Uterus (tissue), 4 donors: ENCODE measurements at places on chromosomes 2 and 18.

- no peak for DNase-seq
Observed at GRCh38 chr18:4256766-4257417, 198.2 kb downstream of the DLGAP1 start.

- DNase-seq, result no peak
Observed at GRCh38 chr2:102365763-102366162, 10.2 kb downstream of the IL18R1 start.

GRCh38 chr2:233801357-233802131, 23.4 kb downstream of the MROH2A start:
- no peak for DNase-seq

DNA sequence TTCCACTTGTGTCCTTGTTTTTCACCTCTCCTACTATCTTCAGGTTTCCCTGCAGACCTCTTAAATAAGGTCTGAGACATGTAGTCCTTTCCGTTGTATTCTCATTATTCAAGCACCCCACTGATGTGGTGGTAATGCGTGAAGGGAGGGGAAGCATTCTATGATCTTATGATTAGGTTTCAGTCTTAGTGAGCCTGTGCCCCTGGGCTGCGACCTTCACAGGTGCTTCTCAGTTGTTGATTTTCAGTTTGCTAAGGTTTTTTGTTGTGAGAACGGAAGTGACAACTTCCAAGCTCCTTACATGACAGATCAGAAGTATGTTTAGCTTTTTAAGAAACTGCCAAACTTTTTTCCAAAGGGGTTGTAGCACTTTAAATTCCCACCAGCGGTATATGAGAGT, 41.3 kb downstream of the VPS54 start:
- no peak for DNase-seq

DNA sequence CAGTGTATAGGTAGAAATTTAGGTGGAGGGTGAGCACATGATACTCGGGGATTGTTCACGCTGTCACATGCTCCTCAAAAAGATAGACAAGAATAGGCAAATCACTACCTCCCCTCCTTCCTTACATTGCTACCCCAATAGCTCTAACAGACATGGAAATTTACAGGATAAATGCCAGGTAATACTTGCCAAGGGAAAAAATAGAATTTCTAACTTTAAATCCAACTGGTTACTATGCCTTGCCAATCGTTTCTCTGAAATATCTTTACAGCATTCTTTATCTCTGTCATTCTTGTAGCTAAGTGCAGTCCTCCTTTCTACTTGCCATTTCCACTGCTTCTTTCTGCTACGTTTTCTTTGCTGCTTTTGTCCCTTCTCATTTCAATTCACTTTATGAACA, 339.8 kb upstream of the ZEB2 start:
- no peak for DNase-seq

DNA sequence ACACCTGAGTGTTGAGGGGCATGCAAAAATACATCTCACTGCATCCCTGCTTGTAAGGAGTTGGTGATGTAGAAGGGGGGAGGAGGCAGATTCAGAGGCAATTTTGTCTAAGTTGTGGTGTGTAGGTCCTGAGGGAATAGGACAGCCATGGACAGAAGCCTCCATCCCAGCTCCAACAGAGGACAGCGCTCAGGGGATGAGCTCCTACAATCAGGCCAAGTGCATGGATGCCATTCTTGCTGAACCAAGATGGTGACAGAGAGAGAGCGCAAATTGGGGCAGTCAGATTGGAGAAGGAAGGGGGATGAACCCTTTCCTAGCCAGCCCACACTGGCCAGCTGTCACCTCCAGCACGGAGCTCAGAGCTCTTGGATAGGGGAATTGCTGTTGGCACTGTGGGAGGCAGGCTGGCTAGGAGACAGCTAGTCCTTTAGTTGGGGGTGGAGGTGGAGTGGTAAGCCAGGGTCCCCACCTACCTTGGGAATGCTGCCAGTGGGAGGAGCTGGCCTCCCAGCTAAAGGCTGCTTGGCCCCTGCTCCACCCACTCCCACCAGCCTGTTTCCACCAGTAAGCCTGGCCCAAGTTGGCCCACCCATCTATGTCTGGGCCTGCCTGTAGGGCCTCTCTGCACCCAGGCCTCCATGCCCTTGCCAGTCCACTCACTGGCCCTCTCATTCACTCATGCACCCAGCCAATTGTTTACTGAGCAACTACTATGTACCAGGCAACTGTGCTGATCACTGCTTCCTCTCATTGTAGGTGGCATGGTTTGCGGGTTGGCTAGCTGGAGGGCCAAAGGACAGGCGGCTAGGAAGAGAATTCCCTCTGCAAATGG, 2.5 kb upstream of the PER2 start:
- DNase-seq, result no peak

DNA sequence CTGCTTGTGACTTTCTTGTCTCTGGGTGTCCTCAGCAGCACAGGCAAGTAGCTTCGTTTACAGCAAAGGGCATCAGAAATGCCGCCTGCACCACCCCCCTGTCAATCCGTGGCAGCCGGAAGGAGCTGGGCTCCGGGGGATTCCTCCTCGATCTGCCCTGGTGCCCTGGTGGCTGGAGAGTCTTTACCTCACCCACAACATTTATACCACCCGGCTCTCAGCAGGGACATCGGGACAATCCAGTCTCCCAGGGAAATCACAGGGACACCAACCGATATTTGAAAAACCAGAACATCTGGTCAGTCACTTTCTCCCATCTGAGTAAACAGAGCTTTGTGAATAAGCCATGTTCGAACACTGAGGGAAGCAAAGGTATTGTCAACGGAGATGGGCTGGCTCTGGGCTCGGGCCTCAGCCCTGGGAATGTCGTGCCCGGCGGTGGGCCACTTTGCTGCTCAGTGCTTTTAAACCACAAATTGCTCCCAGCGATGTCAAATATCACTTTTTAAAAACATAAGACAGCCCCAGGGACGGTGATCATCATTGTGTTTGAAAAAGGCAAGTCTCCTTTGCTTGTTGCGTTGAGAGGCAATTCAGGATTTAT, 210.0 kb upstream of the SALL3 start:
- DNase-seq, result no peak

DNA sequence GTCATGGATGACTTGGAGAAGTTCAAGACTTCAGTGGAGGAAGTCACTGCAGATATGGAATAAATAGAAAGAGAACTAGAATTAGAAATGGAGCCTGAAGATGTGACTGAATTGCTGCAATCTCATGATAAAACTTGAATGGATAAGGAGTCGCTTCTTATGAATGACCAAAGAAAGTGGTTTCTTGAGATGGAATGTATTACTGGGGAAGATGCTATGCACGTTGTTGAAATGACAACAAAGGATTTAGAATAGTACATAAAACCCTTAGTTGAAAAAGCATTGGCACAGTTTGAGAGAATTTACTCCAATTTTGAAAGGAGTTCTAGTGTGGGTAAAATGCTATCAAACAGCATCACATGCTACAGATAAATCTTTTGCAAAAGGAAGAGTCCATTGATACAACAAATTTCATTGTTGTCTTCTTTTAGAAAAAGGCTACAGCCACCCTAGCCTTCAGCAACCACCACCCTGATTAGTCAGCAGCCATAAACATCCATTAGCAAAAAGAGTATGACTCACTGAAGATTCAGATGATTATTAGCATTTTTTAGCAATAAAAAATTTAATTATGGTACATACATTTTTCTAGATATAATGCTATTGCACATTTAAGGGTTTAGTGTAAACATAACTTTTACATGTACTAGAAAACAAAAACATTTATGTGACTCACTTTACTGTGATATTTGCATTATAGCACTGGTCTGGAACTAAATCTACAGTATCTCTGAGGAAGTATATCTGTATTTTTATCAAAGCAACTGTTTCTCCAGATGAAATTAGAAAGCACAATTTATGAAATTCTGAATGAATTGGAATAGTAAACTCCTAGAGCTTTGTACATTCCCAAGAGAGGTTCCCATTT, 110.5 kb upstream of the TACR1 start:
- no peak for DNase-seq

GRCh38 chr2:65918760-65919187, 486.4 kb upstream of the SPRED2 start:
- no peak for DNase-seq

DNA sequence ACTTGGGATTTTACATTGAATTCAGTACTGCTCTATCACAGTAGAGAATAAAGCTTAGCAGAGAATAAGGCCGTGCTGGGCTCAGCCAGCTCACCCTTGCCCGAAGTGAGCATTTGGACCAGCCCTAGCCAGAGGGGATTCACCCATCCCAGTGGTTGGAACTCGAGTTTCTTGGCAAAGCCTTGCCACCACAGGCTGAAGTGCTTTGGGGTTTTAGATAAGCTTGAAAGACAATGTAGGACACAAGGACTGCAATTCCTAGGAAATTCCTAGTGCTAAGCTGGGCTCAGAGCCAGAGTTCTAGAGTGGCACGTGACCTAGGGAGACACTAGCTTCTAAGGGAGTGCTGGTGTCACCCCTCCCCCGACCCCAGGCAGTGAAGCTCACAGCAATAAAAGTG, 28.0 kb downstream of the SERPINB11 start:
- no peak for DNase-seq

GRCh38 chr2:158731386-158731785, 63.7 kb upstream of the DAPL1 start:
- DNase-seq, result no peak

DNA sequence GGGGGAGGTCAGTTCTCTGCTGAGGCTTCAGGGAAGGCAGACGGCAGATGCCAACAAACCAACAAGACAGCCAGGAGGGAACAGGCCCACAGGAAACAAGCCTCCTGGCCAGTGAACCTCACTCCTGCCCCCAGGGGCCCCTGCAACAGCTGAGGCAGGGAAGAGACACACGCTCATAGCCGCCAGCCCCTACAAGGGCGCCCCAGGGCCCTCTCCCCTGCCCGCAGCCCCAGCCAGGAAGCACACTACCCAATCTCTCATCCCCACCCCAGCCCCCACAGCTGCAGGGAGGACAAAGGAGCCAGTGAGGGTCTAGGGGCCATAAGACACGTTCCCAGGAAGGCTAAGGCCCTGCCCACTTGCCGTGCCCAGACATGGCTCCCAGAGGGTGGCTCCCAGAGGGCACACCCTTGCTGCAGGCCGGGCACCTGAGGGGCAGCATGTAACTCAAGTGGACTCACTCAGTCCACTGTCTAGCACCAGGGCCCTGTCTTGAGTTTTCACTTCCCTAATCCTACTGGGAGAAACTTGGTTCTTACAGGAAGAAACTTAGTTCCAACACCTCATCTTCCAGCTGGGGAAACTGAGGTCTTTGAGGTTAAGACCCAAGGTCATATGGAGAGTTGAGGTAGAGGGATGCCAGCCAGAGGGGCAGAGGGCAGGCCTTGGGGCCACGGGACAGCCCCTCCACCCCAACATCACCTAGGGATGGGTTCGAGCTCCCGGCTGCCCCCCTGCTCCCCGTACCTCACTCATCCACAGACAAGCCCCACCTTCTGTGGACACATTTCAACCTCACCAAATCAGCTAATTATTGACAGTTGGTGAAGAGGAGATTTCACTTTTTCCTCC, 37.3 kb downstream of the EMX1 start:
- DNase-seq, result no peak

- DNase-seq, result no peak
Observed at GRCh38 chr2:120510751-120511395, 164.9 kb downstream of the INHBB start.
